ENCODE measurements at places on chromosomes 12 and 14. TPM values are rescaled to one million over a fixed set of nuclear protein-coding genes. Genes with fewer than 3 reads are reported as not detected.

GRCh38 chr14:97046967-97047366, 249.8 kb downstream of the VRK1 start:
- peak; percentile 26 for DNase-seq

DNA sequence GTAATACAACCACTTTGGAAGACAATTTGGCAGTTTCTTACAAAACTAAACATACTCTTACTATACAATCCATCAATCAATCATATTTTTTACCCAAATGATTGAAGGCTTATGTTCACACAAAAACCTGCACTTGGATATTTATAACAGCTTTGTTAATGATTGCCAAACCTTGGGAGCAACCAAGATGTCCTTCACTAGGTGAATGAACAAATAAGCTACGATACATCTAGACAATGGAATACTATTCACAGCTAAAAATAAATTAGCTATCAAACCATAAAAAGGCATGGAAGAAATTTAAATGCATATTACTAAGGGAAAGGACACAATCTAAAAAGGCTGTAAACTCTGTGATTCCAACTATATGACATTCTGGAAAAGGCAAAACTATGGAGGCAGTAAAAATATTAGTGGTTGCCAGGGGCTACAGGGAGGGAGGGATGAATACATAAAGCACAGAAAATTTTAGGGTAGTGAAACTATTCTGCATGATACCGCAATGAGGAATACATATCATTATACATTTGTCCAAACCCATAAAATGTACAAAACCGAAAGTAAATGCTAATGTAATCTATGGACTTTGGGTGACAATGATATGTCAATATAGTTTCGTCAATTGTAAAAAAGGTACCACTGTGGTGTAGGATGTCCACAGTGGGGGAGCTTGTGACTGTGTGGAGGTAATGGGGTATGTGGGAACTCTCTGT, 70.5 kb downstream of the GPR65 start:
- DNase-seq: no peak

Gene ZC3H10
- 4.1 TPM for polyA plus RNA-seq

GRCh38 chr14:98249476-98249875, 1022.5 kb downstream of the BCL11B start:
- DNase-seq: no peak

Gene TPH2
- polyA plus RNA-seq: 0.48 TPM

DNA sequence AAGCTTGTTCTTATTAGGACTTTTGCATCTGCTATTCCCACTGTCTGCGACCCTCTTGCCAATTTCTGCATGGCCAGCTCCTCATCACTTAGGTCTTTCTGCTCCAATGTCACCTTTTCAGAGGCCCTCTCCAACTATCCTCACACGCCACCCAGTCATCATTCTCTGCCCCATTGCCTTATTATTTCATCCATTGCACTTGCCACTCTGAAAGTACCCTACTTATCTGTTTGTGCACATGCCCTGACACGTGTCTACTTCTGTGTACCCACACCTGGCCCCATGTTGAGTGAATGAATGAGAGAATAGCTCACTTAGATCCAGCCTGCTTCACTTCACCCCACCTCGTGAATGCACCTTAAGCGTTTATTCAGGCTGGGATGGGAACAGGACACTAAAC, 218.7 kb upstream of the TBX3 start:
- no peak for DNase-seq

GRCh38 chr12:88381466-88381865, 198.8 kb downstream of the KITLG start:
- DNase-seq: no peak

Gene PRB2
- polyA plus RNA-seq: not detected

Gene KRT85
- polyA plus RNA-seq: not detected

Gene TCL1B
- not detected for polyA plus RNA-seq

Gene RPGRIP1
- polyA plus RNA-seq: 1.3 TPM

DNA sequence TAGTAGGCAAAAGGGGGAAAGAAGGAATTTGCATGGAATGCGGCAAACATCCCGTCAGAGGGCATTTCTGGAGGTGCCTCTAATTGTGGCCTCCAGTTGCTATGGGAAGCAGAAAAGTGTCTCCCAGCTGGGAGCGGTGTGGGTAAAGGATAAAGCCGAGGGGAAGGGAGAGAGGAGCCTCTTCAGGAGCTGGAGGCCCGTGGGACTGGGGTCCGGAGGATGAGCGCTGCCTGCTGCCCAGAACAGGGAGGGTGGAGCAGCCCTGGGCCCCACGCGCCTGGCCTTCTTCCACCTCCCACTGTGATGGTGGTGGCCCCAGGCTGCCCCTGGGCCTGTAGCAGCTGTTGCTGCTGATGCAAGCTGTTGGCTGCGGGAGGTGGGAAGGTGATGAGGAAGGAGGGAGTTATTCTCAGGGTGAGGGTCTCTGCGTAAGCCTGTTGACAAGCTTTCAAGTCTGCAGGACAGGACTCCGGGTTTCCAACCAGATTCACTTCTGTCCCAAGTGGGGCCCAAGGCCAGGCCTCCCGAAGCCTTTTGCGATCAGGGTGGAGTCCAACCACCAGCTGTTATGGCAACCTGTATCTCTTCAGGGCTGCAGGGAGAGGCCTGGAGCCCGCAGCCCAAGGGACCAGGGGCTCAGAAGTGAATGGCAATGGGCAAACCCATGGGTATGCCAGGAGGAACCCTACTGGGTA, 19.1 kb upstream of the PGF start:
- no peak for DNase-seq

Gene RND1
- 41.7 TPM for polyA plus RNA-seq

DNA sequence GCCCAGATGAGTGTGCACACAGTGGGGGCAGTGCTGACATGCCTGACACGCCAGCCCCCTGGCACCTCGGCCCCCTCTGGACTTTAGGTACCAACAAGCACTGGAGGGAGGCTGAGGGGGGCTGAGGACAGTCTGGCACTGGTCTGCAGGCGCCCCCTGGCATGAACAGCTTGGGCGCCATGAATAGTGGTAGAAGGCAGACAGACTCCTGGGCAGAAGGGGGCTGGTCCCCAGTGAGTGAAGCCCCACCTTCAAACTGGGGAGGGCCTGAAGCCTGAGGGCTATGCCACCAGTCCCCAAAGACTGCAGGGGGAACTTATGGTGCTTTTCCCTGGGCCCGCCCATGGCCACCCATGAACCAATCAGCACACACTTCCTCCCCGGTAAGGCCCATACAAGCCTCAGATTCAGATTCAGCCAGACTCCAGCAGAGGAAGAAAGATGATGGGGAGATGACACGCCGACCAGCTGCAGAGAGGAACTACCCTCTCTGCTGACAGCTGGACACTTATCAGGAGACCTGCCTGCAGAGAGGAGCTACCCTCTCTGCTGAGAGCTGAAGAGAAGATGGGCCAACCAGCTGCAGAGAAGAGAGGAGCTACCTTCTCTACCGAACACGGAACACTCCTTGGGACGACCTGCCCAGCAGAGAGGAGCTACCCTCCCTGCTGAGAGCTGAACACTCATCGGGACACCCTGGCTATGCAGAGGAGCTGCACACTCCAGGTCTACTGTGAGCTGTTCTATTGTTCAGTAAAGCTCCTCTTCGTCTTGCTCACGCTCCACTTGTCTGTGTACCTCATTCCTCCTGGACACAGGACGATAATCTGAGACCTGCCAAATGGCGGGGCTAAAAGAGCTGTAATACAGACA, 324.5 kb downstream of the PCNX1 start:
- no peak for DNase-seq

DNA sequence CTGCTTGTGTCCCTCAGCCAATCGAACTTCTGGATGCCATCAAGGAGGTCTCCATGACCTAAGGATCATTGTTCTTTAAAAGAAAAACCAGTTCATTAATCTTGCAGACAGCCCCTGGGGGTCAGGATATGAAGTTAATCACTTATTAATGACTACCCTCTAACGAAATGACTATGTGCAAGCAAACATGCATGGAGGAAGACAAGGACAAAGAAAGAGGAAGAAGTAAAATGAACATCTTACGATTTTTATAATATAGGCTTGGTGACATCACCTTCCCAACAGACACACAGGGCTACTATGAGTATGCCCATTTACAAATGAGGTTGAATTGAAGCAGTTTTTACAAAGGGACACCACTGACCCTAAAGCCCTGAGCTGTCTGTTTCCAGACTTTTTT, 111.1 kb upstream of the AMIGO2 start:
- no peak for DNase-seq

GRCh38 chr14:20350860-20351259, 7.4 kb downstream of the PARP2 start:
- no peak for DNase-seq

Gene TEX22
- 4.8 TPM for polyA plus RNA-seq

Gene MYBPC1
- polyA plus RNA-seq: 7.3 TPM

GRCh38 chr12:4849115-4849541, 60.6 kb upstream of the KCNA1 start:
- DNase-seq: peak; percentile 82

GRCh38 chr14:51548187-51548586, 103.5 kb upstream of the FRMD6 start:
- no peak for DNase-seq

Gene DEGS2
- polyA plus RNA-seq: 4.3 TPM

- DNase-seq: no peak
Observed at GRCh38 chr12:49049566-49050224, 10.9 kb downstream of the KMT2D start.

Gene PLEKHH1
- polyA plus RNA-seq: 81.8 TPM

- DNase-seq: no peak
Observed at GRCh38 chr12:50325890-50326391, 42.6 kb upstream of the LIMA1 start.

DNA sequence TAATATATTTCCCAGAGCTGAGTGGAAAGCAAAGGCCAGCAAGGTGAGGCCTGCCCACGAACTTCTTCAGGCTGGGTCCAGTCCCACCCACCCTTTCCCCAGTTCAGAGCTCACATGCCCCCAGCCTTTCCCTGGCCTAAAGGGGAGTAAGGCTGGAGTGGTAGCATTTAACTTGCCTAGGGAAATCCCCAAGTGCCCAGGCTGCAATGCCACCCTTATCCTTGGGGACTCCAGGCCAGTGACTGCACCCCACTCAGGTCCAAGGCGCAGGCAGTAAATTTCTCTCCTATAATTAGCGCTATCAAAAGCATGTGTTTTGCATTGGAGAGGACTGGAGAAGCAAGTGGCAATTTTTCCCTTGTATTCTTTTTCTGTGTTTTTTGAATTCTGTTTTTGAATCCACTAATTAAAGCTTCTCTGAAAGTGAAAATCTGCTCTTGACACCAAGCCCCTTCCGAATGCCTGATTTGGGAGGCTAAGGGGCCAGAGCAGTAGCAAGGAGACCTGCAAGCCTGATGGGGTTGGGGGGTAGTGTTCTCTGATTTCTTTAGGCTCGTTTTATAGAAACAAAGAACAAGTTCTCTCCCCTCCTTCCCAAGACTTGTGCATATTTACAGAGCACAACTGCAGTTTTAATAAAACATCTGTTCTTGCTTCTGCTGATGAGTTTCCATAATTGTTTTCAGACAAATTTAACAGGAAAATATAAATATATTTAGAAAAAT, 3.5 kb upstream of the HOXC6 start:
- DNase-seq: no peak

Gene PTPRB
- polyA plus RNA-seq: 10.7 TPM

GRCh38 chr14:51836417-51836816, 24.0 kb upstream of the GNG2 start:
- DNase-seq: no peak

DNA sequence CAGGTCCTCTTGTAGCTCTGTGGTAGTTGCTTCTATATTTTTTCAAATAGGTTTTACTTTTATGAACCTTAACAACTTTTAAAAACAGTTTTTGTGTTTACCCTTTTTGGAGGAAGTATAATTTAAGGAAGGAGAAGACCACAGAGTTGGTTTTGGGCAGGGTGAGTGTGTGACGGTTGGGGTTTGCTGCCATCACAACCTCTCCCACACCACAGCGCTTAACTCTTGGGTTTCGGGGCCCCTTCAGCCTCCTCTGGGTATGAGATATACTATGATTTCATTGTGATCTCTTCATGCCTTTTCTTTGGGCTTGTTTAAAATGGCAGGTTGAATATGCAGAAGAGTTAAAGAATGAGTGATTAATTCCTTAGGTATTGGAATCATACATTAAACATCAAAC, 228.7 kb upstream of the CRY1 start:
- DNase-seq: no peak

DNA sequence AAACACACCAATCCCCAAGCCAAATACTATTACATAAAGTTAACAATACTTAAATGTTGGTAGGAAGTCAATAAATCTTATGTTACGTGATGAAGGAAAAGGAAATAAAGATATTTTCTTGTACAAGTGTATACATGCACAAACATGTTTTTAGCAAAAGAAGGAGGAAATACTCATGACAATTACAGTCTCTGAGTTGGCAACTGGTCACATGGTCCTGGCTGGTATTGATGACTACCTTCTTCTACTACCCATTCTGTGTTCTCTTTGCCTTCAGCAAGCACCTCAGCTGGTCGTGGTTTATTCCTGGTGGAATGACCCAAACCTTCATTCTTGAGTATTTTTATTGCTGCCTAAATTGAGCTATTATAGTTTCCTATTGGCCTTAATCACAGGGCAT, 84.8 kb downstream of the PLBD1 start:
- no peak for DNase-seq

DNA sequence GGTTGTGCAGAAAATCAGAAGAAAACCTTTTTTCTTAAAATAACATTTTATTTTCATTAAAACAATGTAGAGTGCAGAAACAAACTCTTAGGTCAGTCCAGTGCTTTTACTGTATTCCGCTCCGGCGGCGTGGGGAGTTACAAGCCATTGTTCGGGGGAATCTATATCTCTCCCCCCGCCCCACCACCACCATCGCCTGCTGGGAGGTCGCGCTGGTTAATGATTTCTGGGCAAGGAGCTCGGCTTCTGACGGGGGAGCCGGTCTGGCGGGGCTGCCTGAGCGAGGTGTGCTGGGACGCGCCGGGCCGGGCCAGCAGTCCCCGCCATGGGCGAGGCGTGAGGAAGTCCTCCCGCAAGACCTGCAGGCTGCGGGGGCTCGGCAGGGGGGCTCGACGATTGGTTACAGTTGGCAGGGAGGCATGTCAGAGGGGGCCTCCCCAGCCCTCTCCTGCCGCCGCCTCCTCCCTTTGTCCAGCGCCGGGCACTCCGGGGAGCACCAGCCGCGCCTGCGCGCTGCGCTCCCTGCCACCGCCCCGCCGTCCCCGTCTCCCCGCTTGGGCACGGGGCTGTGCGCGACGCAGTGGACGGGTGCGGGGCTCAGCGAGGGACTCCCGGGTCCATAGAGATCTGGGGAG, 1.0 kb upstream of the DUSP6 start:
- peak; percentile 58 for DNase-seq

DNA sequence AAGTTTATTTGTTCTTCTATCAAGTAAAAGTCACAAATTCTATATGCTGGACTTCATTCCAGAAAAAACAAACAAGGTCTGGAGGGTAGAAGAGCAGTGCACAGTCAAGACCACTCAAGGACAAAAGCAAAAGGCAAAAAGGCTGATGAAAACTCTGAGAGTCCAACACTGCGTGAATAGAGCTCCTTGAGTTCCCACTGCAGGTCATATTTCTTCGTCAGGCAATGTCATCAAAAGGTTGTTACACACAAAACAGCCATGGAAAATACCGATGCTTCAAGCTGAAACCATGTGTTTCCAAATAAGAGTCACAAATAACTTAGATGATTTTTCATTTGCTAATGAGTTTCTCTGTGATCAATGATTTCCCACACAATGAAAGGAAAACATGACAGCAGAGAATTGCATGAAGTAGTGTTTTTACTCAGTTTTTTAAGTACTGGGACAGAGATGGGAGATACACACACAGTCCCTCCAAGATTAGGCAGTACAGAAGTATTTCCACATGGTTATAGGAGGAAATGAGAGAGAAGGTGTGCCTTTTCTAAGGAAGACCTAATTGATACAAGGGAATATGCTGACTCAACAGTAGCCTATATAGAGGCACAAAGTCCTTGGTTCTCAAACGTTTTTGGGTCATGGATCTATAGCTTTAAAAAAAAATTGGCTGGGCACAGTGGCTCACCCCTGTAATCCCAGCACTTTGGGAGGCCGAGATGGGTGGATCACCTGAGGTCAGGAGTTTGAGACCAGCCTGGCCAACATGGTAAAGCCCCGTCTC, 177.7 kb downstream of the MED13L start:
- no peak for DNase-seq

Gene POLE2
- polyA plus RNA-seq: 14.8 TPM
